ENCODE measurements at places on chromosomes 16 and 17.

DNA sequence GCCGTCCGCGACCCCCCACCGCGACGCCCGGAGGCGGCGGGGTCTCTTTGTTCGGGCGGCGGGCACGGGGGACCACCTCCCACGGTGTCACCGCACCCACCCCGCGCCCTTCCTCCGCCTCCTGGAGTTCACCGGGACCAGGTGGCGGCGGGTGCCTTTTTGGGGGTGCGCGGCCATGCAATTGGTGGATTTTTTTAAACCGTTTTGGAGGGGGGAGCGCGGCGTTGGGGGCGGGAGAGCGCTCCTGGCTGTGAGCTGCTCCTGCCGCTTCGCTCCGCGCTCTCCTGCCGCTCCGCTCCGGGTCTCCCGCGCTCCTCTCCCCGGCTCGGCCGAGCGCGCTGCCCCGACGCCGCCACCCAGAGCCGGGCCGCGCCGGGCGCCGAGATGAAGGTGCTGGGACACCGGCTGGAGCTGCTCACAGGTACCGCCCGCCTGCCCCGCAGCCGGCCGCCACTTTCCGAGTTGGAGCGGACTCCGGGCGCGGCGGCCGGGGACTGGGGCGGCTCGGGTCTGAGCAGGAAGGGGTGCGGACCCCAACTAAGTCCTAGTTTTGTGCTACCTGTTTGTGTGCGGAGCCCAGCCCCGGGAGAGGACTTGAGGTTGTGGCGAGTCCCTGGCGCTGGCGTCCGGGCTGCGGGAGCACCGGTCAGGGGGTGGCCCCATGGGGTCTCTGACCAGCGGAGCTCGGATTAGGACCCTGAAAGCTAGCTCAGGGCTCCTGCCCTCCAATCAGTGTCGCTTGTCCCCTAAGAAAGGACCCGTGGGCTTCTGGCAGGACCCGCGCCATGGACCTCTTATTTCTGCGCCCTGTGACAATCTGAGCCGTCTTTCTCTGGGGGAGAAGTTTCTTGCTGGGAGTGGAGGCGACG lies 35.7 kb upstream of the NDRG4 start:
- DNase-seq, result no peak

- DNase-seq, result no peak
Measured at GRCh38 chr17:47808036-47808829, 13.4 kb downstream of the OSBPL7 start.

GRCh38 chr17:15966879-15967248 lies 21.9 kb downstream of the ADORA2B start:
- DNase-seq, result no peak

GRCh38 chr17:41451154-41451728 lies 10.5 kb upstream of the KRT38 start:
- no peak for DNase-seq

DNA sequence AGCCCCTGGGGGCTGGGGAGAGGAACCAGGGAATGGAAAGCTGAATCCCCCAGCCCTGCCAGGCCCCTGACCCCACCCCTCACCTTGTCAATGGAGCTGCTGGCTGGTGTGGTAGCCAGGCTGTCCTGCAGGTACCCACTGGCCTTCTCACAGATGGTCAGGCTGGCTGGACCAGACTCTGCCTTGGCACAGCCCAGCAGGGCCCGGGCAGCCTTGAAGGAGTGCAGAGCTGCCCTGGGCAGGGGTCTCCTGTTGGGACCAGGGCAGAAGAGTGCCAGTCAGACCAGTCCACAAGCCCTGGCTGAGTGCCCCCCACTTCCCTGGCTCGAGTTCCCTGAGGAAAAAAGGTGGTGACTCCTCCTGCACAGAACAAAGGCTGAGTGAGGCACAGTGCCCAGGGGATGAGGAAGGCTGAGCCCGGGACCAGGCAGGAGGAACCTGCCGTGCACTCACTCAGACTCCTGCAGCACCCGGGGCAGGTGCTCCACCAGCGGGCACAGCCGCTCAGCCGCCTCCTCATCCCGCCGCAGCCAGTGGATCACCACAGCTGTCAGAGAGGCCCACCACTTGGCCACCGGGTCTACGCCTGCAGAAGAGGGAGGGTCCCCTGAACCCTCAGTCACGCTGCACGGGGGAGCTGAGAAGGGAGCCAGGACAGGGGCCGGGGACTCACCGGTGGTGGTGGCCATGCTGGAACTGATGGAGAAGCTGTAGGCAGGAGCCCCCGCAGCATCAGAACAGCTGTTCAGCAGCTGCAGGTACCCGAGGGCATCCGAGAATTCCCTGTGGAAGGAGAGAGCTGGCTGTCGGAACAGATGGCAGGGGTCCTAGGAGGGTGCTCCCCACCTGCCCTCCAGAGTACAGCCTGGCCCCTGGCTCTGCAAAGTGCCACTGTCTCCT lies 22.4 kb downstream of the SREBF1 start:
- DNase-seq, result no peak

GRCh38 chr17:48102043-48102750 lies 919 bp upstream of the CBX1 start:
- no peak for DNase-seq

Data from occipital lobe (tissue), 3 donors.